ENCODE measurements at places on chromosomes 11 and 22.

DNA sequence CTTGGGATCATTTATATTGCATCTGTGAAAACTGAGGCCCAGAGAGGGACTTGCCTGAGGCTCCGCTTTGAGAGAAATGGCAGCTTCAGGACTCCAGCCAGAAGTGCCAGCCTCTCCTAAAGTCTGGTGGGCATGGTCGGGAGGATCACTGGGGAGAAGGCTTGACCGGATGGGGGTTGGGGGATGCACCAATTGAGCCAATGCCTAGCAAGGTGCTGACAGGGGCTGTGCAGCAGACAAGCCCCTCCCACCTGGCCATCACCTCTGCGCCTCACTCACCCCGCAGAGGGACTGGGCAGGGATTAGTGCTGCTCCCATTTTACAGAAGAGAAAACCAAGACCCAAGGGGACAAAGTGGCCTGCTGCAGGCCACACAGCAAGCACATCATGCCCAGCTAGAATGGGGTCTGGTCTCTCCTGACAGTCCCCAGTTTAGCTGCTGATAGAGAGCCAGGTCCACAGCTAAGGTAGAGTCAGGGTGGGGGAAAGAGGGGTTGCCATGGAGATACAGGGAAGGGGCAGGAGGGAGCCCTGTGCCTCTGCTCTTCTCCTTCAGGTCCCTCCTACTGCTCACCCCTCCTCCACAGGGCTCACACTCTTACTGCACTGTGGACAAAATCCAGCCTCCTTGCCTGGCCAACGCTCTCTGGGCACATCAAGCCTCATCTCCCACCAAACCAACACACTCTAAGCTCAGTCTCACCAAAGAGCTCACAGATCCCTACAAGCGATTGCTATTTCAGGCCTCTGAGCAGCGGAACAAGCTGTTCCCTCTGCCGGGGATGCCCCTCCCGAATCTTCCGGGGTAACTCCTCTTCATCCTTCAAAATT lies 29.5 kb downstream of the TEF start:
- no peak for DNase-seq

- DNase-seq, result no peak
These were observed 6.1 kb downstream of the NUP50 start for GRCh38 chr22:45169591-45170466.

- DNase-seq, result no peak
These were observed 46.7 kb downstream of the CD44 start for GRCh38 chr11:35185696-35186095.

DNA sequence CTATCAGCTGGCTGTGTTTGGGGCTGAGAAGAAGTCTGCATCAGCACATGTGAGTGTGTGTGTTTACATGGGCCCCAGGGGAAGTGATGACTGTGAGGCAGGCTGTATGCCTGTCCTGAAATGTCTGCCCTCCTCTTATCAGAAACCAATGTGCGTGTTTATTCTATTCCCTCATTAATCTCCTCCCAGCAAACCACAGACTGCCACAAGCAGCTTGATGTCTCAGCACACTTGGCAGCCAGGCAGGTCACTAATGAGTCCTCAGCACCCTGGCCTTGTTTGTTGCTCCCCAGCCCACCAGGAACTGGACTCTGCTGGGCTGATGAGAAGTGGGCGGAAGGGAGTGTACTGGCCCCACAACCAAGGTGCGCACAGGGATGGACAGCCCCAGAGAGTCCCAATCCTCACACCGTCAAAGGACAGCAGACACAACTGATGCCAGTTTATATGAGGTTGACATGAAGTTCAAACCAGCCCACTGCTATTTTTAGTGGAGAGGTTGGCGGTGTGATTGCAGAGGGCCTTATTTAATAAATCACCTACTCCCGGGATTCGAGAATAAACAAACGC lies 225.8 kb downstream of the ETS1 start:
- no peak for DNase-seq

DNA sequence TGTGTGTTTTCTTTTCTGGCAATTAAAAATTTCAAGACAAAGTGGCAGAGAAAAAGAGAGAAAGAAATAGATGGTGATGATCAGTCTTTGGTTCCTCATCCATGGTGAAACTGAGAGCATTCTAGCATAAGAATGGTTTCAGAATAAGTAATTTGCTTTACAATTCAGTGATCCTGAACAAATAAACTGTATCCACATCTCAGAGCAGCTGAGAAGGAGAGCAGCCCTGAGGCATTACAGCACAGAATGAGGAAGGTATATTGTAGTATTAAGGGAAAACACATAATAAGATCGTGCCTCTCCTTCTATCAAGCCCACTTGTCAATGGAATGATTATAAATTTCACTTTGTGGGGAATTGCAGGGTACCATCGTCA lies 17.4 kb downstream of the LUZP2 start:
- no peak for DNase-seq

DNA sequence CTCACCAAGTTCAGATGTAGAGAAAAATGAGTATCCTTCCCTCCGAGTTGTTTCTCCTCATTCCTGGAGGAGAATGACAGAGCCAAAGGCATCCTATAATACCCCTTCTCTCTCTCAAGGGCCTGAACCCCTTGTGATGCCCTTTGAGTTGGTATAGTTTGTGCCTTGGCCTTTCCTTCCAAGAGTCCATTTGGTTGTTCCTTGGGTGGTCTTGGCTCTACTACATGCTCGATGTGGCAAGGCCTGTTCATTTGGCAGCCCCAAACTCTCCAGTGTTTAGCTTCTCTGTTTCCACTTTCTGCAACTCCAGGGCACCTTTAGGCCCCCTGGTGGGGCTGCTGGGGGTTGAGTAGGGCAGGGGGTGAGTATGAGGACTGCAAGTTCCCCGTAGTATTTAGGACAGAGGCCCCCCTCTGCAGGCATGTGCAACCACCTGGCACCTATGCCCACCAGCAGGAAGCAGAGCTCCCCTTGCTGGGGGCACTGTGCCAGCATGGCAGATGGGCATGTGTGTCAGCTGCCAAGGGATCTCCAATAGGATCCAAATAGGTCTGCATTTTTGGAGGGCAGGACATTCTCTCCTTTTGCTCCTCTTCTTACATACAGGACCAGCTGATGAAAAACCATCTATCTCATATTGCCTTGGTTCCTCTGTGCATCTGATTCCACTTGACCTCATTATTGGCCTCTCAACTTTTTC lies 217.2 kb upstream of the CADM1 start:
- DNase-seq, result no peak

DNA sequence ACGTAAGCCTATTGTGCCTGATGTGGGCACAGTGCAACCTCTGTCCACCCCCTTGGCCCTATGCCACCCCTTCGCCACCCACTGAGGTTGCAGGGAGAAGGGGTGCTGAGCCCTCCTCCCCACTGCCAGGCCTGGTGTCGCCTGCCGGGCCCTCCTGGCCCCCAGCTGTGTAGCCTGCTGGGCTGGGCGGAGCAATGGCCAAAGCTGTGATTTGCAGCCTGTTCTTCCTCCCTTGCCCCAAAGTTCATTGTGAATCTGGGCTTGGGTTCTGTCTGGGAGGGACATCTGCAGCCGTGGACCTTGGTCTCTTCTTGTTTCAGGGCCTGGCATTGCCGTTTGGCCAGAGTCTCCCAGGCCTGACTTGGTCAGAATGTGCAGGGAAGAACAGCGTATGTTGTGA lies 121.9 kb downstream of the PKNOX2 start:
- no peak for DNase-seq

DNA sequence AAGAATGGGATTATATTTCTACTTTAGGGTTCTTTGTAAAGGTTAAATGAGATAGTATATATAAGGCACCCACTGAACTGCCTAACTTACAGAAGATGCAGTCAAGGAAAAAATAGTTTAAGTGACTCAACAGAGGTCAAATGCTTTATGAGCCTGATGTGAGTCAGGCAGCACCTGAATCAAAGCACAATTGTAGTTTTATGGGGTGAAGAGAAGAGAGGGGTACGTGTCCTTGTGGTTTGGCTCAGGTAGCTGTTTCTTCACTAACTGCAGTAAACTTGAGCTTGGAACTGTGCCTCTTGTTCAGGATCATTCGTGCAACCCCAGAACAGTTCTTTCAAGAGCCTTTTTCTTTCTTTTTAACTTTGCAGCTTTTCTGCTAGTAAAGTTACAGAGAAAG lies 125.2 kb upstream of the SPON1 start:
- no peak for DNase-seq

- no peak for DNase-seq
These were observed 22.5 kb upstream of the SMIM35 start for GRCh38 chr11:118109231-118109630.

GRCh38 chr11:12149672-12150225 lies 39.4 kb downstream of the MICAL2 start:
- DNase-seq, result no peak

- DNase-seq, result no peak
These were observed 179.6 kb upstream of the PDGFD start for GRCh38 chr11:104343578-104343977.

DNA sequence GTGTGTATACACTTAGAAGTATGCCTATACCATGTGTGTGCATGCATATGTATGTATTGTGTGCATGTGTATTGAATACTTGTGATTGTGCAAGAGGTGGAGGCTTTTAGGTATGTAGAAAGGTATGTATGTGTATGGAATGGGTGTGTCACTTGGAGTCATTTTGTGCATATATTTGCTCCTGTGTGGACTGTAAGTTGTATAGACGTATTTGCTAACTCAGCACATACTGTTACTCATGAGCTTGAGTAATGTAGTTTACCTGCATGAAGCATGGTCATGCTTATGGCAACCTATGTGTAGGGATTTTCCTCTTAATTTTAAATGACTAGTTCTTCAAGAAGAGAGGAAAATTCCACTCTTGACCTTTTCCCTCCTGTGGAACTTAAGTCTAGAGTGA lies 507.6 kb upstream of the LARGE1 start:
- no peak for DNase-seq

- DNase-seq, result no peak
These were observed 85.9 kb upstream of the GRK3 start for GRCh38 chr22:25478528-25478927.

All from fibroblast of skin of left biceps (primary cell).